ENCODE measurements at places on chromosomes 11 and 22.

- no peak for DNase-seq
Measured at GRCh38 chr11:14223636-14224288, 135.2 kb downstream of the RRAS2 start.

DNA sequence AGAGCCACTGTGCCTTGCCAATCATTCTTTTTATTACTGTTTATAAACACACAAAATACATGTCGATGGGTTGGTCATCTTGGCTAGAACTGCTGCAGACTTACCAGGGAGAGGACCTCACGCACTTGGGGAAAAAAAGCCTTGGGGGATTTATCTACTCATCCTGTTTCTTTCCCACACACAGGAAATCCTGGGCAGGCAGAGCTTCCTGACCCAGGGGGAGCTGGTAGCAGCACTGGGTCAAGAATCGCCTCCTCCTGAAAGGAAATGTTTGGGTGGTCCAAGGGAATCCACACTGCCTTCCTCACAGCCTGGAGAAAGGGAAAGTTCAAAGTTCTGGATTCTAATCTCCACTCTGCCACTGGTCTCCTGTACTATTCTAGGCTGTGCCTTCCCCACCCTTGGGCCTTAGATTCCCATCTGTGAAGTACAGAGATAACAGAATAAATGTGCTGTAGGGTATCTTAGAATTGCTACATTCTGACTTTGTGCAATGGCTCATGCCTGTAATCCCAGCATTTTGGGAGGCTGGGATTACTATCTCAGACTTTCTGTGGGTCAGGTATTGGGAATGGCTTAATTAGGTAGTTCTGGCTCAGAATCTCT lies 31.2 kb upstream of the SMTN start:
- DNase-seq = no peak

DNA sequence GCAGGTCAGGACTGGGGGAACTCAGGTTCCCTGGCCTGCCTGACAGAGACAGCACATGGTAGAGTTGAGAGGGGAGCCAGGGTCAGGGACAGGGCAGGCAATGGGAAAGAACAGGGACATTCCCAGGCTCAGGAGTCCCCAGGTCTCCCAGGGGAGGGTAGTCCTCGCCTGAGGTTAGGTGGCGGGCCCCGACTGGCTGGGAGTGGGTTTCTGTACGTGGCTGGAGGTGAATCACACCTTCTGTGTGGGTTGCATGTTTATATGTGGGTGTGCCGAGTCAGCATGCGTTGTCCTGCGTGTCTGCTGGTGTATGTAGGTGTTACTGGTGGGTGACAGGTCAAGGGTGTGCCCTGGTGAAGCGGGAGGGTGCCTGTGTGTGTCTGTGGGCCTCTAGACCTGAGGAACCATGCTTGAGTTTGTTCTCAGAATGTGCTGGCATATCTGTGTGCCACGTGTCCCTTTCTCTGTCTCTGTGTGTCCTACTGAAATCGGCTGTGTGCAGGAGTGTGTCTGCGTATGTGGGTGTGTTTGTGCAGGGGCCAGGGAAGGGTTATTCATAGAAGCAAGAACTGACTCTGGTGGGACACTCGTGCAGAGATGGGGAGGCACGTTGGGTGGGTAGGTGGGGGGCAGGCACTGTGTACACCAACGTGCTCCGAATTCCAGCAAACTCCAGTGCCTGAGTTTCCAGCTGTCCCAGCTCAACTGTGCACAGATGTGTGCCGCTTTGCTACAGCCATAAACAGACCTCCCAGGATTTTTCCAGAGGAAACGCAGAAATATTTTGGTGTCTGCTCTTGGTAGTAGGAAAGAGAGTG lies 23.8 kb upstream of the OAF start:
- no peak for DNase-seq

DNA sequence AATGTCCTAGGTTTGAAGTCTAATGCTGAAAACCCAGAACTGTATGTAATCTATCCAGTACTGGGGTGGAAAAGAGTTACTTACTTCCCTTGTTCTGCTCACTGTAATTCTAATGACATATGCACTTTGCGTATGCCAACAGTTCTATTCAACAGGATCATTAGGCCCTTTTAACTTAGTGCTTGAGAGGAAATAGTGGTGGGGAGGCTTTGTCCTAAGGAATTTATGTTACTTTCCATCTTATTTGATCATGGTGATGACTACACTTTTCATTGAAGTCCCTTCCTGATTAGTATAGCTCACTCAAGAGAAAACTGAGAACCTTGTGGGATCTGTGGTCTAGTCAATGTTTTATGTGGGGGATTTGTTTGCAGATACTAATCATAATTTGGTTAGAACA lies 348.2 kb downstream of the GUCY1A2 start:
- DNase-seq = no peak

- no peak for DNase-seq
Measured at GRCh38 chr11:122707901-122708300, 52.4 kb downstream of the UBASH3B start.

GRCh38 chr22:20968281-20968977 lies 1.4 kb downstream of the AIFM3 start:
- no peak for DNase-seq

- no peak for DNase-seq
Measured at GRCh38 chr11:7977232-7977917, 9.8 kb upstream of the EIF3F start.

DNA sequence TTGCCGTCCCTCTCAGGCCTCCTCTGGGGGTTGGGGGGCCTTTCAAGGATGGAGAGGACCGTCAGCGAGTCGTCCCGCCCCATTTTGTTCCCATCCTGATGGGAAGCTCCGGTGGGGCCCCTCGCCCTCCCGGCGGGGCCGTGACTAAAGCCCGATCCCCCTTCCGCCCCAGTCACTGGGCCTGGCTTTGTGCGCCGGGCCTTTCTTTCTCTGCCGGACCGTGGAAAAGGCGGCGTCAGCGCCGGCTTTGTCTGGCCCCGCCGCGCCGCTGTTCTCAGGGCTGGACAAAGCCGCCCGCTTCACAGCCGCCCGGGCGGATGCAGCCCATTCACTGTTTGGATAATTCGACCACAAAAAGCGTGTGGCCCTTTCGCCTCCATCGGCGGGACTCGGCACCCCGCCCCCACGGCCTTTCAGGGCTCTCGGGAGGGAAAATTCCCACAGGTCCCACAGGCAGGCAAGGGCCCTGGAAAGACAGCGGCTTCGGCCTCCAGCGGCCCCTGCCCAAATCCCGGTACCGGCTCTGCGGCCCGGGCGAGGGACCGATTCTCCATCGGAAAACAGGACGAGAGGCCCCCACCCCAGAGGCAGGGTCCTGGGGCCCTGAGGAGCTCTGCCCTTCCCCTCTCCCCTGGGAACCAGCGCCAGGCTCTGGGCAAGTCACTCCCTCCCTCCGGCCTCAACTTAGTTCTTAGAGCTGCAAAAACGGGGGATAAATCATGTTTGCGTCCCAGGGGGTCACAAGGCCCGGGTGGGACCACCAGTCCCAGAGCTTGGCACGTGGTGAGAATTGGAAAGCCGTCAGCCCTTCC lies 87.2 kb downstream of the WNT7B start:
- DNase-seq = peak; percentile 22

GRCh38 chr11:103147627-103148026 lies 38.4 kb downstream of the DYNC2H1 start:
- DNase-seq = no peak

DNA sequence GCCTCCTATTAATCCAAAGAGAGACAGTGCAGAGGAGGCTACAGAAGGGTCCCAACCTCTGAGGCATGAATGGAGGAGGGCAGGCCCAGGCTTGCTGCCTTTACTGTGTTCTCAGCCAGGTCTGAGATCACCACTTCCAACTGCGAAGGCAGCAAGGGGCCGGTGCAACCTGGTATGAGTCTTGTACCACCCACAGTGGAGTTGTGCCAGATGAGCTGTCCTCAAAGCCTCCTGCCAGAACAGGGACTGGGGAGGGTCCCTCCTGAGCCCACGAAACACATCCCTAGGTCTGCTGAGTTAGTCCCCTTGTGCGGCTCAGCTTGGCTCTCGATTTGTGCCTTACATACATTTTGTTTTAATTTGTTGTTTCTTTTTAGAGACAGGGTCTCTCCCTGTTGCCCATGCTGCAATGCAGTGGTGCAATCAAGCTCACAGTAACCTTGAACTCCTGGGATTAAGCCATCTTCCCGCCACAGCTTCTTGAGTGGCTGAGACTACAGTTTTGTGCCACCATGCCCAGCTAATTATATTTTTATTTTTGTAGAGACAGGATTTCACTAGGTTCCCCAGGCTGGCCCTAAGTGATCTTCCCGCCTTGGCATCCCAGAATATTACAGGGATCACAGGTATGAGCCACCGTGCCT lies 9.3 kb downstream of the MIF start:
- DNase-seq = no peak

DNA sequence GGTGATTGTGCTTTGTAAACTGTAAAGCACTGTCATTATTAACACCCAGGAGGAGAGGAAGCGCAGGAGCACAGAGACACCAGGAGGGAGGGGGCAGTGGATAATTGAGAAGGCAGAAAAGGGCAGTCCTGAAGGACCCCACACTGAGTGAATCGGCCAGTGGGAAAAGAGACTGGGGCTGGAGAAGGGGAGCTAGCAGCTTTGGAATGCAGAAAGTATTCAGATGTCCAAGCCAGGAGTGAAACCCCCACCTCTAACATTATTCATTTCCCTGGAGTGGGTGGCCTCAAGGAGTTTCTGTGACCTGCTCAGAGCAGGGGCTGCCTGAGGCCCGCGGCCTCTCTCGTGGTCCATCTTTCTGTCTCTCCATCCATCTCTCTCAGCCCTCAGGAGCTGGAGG lies 38.0 kb upstream of the CDON start:
- DNase-seq = no peak

GRCh38 chr22:36977947-36978660 lies 41.1 kb downstream of the TST start:
- peak; percentile 90 for DNase-seq

DNA sequence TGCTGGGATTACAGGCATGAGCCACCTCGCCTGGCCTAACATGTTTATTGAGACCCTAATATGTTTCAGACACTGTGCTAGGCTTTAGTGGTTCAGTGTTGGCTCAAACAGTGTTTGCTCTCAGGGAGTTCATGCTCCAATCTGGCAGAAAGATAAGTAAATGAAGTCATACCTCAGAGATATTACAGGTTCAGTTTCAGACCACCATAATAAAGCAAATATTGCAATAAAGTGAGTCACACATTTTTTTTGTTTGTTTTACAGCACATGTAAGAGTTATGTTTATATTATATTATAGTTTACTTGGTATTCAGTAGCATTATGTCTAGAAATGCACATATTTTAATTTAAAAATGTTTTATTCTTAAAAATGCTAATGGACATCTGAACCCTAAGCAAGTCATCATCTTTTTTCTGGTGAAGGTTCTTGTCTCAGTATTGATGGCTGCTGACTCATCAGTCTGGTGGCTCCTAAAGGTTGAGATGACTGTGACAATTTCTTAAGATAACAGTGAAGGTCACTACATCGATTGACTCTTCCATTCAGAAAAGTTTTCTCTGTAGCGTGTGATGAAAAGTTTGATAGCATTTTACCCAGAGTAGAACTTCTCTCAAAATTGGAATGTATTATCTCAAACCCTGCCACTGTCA lies 243.0 kb upstream of the ANO5 start:
- DNase-seq = no peak

Data from Caco-2 (cell line).